ENCODE measurements at places on chromosomes 7 and 10.

DNA sequence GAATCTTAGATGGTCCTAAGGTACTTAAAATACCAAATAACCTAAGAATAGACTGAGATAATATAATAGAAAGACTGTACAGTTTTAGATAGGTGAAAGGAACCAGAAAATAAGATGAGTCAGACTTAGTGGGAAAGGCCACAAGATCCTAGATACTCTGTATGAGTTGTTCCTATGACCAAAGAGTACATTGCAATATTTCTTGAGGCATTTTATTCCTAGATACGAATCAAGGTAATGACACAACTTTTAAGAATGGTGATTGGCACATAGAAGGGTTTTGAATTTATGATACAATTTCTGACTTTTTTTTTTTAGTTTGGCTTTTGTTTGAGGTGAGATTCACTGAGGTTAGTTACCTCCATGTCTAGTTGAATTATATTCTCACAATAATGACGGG is 30.2 kb downstream of the MGAM start:
- DNase-seq = no peak

DNA sequence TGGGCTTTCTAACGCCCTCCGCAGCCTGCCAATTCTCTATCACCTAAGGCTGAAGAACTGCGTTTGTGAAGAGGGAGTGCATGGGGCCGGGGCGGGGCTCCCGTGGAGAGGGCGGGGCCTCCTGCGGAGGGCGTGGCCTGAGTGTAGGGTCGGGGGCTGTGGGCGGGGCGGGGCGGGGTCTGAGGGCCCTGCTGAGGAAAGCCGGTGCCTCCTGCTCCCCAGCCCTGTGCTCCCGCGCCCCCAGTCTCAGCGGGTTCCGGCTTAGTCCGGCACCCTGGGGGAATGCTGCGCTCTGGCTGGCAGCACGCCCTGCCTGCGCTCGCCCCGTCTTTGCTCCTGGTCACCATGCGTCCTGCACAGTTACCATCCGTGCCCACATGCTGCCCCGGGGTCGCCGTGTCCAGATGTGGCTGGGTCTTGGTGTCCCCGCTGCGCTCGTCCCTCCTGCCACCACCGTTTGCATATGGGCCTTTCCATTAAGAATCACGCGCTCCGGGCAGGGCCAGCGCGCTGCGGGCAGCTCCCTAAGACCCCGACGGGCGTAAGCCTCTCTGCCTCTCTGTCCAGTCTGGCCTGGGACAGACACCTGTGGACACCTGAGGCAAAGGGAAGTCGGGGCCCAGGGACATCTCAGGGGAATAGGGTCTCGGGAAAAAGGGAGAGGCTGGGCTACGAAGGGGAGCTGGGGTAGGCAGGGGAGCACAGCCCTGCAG is 144.0 kb upstream of the RET start:
- DNase-seq = peak; percentile 19

DNA sequence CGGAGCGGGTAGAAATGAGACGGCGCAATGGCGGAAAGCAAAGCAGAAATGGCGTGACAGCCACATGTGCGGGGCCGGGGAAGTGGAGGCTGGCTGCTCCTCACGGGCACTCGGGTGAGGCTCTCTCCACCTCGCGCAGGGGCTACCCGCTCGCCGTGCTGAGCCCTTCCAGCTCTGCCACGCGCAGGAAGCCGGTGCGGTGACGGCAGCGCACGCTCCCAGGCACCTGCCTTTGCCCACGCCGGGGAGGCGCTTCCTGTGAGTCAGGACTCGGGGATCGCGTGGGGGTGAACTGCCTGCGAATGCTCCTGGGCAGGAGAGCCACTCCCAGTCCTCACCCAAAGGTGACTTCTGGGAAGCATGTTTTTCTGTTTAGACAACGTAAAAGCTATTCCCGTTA is 431.2 kb downstream of the GLRX3 start:
- DNase-seq = no peak

DNA sequence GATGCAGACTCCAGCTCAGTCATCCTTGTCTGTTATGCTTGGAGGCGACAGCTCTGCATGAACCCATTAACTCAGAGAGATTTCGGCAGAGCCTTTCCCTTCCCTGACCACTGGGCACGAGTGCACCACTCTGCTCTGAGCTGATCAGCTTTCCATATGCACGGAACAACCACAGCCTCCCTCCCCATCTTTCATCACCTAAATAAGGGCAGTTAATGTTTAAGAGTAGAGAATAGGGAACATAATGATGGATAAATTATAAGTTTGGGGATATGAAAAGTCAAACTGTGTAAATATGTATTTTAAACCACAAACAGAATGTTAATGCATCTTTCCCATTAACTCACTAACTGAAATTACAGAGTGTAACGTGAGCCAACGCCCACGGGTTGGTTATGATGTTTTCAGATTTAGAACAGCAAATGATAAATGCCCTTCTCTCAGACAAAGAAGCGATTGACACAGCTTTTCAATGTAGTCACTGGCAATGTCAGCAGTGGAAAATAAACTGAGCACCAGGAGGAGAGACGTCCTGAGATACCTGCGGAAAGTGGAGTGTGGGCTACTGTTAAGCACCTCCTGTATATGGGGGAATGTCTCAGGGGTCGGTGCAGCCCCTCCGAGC is 658.2 kb downstream of the LRMDA start:
- peak; percentile 72 for DNase-seq

- no peak for DNase-seq
These were observed 1.7 kb downstream of the CPA5 start for GRCh38 chr7:130346177-130346905.

DNA sequence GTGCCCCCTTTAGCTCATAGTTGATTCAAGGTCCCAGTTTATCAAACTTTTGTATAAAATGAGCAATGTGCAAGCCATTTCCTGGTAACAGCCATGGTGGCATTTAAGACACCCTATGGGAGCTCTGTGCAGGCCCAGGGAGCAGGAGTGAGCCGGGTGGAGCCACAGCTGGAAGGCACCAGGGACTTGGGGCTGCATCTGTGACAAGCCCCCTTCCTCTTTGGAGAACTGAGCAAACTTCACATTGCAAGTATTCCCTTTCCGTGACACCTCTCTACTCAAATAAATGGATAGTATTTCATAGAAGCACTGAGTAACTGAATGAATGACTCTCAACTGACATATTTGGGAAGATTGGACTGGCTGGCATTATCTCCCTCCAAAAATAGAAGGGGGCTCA is 558.7 kb upstream of the FOXK1 start:
- no peak for DNase-seq

GRCh38 chr7:127938588-127938987 is 92.6 kb downstream of the LRRC4 start:
- no peak for DNase-seq

DNA sequence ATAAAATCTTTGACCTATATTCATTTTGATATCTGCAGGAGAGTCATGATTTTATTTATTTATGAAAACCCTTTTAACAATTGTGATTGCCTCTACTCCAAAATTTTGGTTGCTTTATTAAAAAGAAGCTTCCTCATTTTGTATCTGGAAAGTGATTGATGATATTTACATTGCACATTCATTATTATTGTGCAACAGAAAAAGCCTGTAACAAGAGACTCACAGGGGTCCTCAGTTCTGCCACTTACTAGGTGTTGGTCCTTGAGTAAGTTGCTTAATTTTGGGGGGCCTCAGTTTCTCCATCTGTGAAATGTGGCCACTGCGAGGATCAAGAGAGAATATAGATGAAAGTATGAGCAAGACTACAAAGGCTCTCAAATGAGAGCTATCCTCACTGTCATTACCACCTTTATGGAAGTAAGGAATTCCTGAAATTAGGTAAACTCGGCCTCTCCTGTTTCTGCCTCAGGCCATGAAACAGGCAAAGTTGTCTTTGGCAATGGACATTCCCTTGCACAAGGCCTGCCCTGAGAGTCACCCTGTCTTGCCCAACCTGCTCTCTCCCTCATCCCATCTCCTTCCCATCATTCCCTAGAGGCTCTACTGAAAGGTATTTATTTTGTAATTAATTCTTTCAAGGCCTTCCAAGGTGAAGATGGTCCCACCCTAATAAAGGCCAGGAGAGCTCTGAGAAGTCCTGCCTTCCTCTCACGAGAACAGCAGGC is 66.1 kb upstream of the ABLIM1 start:
- no peak for DNase-seq

GRCh38 chr7:100571829-100572116 is 1.9 kb downstream of the SAP25 start:
- no peak for DNase-seq

DNA sequence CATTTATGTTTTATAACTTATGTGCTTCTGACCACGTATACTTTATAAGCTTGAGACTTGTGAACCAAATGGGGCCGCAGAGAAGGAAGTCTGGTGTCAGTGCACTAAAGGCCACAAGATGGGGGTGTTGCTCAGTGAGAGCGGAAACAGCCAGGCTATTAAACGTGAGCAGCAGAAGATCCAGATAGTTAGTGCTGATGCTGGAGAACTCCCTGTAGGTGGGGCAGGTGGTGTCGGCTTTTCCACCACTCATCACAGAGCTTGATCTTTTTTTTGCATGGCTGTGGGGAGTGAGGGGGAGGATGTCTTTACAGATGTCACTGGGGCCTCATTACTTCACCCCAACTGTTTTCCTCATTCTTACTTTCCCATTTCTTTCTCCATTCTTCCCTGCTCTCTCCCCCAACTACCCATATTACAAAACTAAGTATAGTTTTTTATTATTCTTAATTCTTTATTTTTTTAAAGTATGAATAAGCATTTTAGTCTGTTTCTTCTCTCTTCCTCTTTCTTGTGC is 34.7 kb downstream of the ACADSB start:
- peak; percentile 64 for DNase-seq

DNA sequence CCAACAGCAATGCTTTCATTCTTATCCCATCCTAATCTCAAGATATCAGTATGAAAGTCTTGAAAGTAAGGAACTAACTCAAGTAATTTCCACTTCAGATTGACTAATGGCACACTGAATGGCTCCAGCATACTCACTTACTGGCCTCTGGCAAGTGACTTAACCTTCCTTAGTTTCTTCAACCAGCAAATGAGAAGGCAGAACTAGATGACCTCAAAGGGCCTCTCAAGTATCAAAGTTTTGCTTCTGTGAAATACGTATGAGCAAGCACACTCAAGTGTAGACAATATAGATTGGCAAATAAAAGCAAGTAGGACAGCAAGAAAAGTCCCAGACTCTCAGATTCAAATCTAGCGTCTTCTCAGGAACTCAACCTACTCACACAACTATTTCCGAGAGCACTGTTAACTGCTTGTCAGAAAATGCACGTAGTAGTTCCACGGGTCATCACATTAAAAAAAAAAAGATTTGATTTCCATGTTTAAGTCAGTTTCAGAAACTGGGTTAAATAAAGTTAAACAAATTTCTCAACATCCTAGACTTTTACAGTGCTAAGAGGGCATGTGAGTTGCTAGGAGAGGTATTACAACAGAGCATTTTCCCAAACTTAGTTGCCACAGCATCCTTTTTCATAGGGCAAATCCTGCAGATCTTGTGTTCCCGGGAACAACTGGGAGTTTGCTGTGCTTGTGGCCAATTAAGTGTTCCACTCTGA is 276.9 kb upstream of the KLF14 start:
- DNase-seq = no peak

DNA sequence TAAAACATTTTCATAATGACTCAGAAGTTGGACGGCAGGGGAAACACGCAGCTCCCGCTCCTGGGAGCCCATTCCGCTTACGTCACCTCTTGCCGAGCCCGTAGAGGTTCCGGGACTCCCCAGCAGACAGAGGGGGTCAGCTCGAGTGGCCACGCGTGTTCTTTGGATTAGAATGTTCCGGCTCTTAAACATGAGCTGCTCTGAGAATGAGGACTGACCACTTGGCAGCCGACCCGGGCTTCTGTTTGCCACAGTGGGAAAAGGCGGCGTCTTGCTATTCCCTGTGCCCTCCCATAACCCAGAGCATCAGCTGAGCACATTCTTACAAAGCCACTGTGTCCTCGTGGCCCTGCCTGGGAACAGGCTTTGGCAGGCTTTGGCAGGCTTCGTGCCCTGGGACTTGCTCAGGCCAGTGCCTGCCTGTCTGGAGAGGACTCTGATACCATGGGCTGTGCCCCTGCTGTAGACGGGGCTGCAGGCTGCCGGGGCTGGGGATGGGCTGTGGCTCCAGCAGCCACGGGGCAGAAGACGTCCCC is 40.1 kb downstream of the PFKP start:
- DNase-seq = no peak

DNA sequence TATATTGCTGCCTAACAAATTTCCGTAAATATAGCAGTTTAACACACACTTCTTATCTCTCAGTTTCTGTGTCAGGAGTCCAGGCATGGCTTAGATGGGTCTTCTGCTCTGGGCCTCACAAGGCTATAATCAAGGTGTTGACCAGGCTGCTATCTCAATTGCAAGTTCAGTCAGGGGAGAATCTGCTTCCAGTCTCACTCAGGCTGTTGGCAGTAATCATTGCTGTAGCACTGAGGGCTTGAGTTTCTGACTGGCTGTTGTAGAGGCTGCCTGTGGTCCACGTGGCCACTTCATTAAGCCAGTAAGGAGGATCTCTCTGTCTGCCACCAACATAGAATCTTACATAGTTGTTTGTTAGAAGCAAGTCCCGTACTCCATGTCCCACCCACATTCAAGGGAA is 138.4 kb downstream of the ST7 start:
- DNase-seq = no peak

GRCh38 chr7:90655566-90655965 is 59.4 kb downstream of the CDK14 start:
- no peak for DNase-seq

- no peak for DNase-seq
These were observed 159.8 kb downstream of the FOXP2 start for GRCh38 chr7:114574384-114574783.

DNA sequence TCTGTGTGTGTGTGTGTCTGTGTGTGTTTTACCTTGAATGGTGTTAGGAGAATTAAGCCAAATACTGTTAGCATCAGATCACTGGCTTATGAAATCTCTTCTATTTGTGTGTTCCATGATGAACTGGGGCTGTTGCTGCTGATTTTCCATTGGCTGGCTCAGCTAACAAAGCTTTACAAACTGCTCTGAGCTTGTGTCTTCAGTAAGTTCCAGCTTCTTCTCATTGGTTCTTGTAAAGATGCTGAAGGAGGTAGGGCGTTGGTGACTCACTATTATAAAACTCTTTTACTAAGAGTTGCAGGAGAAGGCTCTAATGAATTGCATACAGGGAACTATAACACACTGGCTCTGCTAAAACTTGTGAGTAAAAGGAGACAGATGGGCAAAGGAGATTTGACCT is 136.4 kb upstream of the PRKCQ start:
- no peak for DNase-seq

GRCh38 chr7:90701771-90702170 is 105.7 kb downstream of the CDK14 start:
- DNase-seq = no peak

- no peak for DNase-seq
These were observed 155.2 kb downstream of the PRKAG2 start for GRCh38 chr7:151721694-151722093.

- DNase-seq = peak; percentile 39
These were observed 17.2 kb upstream of the SLC18A3 start for GRCh38 chr10:49592726-49593563.

- DNase-seq = no peak
These were observed 44.1 kb downstream of the C10orf105 start for GRCh38 chr10:71675295-71675970.
